Stimulated activated CD4-positive, alpha-beta T cell treated with anti-CD3 and anti-CD28 coated beads, Interleukin-4, amount 100 ng/mL, for 24 hours (primary cell): ENCODE measurements at places on chromosomes 12 and 14.

DNA sequence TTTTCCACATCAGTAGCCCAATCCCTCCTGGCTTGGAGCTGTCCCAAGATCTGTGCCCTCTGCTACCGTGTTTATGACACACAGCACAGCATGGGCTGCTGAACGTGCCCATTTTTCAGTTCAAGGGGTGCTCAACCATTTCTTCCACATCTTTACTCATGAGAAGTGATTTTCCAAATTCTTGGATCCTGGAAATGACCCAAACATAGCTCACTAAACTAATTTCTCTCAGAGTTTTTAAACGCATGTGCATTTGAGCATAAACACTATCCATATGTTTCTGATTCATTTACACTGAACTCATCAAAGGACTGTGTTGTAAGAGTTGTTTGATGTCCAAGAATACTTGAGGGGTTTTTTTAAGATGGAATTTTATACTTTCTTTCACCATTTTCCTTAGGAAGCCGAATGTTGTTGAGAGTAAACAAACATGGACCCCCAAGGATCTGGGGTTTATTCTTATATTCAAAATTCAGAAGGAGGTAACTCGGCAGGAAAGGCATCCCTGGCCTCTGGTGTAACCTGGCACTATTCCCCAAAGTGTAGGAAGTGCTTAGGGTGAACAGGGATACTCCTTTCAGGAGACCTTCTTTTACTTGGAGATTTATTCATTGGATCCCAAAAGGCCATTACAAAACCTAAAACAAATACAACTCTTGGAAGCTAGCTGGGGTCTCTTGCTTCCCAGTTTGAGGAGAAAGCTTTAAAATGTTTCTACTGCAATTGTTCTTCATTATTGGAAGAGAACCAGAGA is 215.0 kb downstream of the BMP4 start:
- DNase-seq, result no peak

GRCh38 chr12:70815971-70816391 is 104.6 kb downstream of the PTPRR start:
- no peak for DNase-seq

DNA sequence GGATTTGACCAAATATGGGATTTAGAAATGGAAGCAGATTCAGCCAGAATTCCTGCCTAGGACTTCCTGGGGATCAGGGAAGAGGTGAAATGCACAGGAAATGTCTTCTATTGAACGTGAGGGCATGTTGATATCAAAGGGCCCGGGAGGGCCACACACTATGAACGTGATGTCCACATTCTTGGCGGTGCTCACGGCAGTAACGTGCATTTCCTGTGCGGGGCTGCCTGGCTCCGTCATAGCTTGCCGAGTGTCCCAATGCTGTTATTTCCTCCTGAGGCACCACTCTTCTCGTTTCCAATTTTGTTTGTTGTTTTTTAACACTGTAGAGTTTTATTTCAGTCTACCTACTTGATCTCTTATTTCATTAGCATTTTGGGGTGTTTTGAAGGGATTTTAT is 67.3 kb downstream of the ZNF664 start:
- no peak for DNase-seq

DNA sequence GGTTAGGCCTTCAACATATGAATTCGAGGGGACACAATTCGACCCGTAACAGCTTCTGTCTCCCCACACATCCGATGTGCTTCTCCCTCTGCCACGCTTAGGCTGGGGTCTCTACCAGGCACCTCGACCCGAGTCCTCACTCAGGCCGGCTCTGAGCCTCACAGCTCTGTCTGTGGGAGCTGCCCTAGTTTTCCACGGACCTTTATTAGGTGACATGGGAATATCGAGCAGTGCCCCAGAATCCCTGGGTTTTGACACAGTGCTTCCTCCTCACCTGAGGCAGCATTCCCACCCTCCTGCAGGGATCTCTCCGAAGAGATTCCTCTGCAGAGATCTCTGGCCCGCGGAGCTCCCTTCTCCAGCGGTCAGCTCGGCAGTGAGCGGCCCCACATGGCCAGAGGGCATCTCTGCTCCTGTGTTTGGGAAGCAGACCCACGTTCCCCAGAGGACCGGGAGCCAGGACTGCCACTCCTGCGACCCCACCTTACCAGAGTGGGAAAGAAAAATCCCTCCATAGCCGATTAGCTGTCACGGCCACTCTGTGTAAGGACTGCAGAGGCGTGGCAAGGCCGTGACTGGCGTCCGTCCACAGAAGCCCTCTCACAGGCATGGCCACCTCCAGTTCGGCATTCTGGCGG is 21.2 kb downstream of the ZBTB42 start:
- DNase-seq, result no peak

- DNase-seq, result no peak
Measured at GRCh38 chr14:74637178-74637550, 25.1 kb upstream of the LTBP2 start.

DNA sequence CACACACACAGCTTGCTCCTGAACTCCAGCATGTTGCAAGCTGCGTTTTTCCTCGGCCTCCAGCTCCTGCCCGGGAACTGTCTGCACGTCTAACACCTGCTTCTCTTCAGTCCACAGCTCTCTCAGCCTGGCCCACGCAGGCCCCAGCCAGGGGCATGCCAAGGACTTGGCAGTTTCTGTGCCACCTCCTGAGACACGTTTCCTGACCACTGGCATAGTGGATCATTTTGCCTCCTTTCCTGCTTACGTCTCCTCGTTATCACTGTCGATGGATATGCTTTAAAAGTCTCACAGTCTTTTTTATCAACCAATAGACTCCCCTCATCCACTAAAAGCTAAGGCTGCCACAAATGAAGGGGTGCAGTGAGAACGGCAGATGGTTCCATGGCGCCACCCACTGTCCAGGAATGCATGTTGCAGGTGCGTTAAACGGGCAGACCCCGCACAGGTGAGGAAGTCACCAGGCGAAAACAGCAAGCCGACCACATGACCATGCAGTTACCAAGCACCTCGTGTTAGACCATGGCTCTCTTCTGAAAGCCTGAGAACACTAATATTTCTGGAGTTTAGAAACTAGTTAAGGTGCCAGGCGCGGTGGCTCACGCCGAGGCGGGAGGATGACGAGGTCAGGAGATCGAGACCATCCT is 14.7 kb upstream of the TEAD4 start:
- DNase-seq, result peak; percentile 54

DNA sequence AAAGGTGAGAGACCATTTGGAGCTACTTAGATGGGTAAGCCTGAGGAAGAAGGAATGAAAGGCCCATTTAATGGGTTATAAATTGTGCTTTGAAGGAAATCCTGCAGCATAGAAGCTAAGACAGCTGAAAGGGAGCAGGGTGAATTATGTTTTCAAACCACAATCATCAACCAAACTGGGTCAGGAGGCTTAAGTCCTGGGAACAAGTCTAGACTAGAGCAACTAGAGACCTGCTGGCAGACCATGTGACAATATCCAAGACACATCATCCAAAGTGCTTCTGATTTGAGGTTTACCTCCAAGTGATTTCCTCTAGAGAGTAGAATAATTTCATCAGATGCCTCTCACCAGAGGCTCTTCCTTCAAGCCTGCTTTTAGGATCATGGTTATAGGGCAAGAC is 53.7 kb downstream of the MAP3K9 start:
- DNase-seq, result no peak

DNA sequence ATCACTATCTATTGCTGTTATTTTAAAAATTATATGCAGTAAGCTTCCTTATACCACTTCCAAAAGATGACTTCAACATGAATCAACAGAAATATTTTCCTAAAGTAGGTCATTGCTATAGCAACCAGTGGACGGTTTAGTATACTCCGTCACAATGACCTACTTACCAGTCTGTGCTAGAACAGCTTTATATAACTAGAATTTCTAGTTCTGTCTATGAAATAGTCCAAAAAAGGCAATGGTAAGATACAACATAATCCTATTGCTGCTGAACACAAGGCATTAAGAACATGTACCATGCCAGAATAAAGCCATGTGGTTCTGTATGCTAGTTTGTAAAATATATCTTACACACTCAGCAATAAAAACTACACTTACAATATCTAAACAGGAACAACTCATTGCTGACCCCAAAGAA is 40.7 kb upstream of the MTERF2 start:
- DNase-seq, result peak; percentile 9

DNA sequence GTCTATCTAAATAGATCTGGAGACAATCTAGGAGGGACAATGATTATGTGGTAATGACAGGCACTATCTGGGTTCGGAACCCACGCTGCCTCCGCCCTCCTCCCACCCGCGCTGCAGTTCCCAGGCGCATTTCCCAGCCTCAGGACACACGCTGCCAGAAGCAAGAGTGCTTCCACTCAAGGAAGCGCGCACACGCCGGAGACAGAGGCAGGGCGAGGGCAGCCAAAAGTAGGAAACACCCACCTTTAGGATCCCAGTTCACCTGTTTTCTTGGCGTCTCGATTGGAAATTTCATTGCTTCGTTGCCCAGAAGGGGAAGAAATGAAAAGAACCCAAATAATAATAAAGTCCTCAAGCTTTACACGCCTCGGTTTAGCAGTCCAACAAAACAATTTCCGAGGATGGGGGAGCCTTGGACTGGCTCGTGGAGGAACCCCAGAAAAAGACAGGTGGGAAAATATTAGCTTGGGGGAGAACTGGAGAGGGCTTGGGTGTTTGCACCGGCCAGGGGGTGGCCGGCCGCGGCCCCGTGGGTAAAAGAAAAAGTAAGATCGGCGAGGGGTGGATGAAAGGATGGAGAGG is 474 bp downstream of the KCNK10 start:
- DNase-seq, result no peak

DNA sequence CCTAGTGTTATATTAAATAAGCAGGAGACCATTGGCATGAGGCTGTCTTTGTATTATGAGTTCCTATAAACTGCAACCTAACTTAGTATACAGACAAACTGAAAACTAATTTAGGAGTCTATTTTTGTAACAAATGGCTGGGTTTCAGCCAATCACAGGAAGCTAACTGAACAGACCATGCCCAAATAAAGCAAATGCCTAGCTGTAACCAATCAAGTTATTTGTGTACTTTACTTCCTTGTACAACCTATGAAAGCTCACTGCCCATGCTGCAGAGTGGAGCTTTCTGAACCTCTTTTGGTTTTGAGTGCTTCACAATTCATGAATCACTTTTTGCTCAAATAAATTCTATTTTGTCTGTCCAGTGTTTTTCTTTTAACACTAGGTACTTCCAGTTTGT is 41.6 kb downstream of the GUCY2C start:
- no peak for DNase-seq

DNA sequence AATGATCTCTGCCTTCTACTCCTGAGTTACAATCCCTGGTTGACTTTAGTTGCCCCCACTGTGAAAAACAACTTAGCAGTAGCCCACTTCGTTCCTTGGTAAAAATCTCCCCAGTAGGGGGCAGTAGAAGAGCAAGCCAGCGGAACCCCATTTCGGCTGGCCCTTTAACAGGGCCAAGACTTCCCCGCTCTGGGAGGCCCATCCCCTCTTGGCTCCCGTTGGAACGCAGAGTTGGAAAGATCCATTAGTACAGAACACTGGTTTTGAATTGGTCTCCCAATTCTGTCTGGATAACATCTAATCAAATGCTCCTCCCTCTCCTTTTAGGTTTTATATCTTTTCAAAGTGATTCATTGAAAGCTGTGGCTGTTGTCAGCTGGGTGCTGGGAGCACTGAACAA is 1133.3 kb downstream of the BCL11B start:
- peak; percentile 79 for DNase-seq

GRCh38 chr14:52067873-52068614 is 815 bp downstream of the NID2 start:
- no peak for DNase-seq

DNA sequence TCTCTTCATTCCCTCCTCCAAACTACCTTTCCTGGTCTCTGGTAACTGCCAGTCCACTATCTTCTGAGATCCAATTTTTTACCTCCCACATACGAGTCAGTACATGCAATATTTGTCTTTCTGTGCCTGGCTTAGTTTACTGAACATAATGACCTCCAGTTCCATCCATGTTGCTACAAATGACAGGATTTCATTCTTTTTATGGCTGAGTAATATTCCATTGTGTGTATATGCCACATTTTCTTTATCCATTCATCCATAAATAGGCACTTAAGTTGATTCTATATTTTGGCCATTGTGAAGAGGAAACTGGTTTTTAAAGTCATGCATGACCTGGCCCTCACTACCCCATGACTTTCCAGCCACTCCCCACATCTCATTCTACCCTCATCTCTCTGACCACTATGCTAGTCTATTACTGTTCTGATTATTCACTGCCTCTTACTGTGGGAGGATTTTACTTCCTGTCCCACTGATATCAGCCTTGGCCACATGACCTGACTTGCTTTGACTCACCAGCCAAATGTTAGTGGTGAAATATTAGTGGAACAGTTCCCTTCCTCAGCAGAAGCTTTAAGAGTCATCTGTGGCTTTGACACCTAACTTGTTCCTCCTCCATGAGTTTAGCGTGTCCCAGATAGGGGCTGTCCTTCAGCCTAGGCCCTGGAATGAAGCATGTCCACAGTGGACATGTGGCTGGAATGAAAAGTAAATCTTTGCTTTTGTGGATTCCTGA is 52.2 kb downstream of the GOLGA5 start:
- peak; percentile 29 for DNase-seq

GRCh38 chr12:114347861-114348260 is 58.1 kb downstream of the TBX5 start:
- no peak for DNase-seq

- no peak for DNase-seq
Measured at GRCh38 chr12:6458281-6459003, 6.6 kb downstream of the TAPBPL start.

DNA sequence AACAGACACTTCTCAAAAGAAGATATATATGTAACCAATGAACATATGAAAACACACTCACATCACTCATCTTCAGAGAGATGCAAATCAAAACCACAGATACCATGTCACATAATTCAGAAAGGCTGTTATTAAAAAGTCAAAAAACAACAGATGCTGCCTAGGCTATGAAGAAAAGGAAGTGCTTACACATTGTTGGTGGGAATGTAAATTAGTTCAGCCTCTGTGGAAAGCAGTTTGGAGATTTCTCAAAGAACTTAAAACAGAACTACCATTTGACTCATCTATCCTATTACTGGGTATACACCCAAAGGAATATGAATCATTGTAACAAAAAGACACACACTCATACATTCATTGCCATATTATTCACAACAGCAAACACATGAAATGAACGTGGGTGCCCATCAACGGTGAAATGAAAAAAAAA is 35.1 kb downstream of the EIF2S3B start:
- no peak for DNase-seq
